ENCODE measurements at places on chromosomes 12 and 14.
A peak's percentile ranks its signal among the peaks of the same experiment; 100 is the strongest.

GRCh38 chr14:97719931-97720330 is 922.7 kb downstream of the VRK1 start:
- DNase-seq, result no peak

- DNase-seq, result no peak
These were observed 30.9 kb downstream of the MTHFD1 start for GRCh38 chr14:64419003-64419402.

DNA sequence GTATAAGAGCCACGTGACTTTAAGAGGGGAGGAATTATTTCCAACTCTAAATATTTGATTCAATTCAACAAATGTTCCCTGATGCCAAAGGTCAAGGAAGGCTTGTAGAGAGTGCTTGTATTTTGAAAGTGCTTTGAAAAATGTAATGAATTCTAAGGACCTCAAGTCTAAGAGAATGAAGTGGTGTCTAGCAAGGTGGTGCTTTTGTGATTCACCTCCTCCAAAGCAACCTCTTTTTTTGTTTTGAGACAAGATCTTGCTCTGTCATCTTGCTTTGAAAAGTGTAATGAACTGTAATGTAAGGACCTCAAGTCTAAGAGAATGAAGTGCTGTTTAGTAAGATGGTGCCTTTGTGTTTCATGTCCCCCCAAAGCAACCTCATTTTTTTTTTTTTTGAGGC is 13.7 kb downstream of the AK7 start:
- no peak for DNase-seq

DNA sequence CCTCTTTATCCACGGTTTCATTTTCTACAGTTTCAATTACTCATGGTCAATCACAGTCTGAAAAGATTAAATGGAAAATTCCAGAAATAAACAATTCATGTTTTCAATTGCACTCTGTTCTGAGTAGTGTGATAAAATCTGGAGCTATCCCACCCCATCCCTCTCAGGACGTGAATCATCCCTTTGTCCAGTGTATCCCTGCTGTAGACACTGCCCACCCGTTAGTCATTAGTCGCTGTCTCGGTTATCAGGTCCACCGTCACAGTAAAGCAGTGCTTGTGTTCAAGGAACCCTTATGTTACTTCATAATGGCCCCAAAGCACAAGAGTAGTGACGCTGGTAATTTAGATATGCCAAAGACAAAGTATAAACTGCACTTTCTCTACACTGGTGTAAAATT is 141.0 kb upstream of the LMNTD1 start:
- no peak for DNase-seq

DNA sequence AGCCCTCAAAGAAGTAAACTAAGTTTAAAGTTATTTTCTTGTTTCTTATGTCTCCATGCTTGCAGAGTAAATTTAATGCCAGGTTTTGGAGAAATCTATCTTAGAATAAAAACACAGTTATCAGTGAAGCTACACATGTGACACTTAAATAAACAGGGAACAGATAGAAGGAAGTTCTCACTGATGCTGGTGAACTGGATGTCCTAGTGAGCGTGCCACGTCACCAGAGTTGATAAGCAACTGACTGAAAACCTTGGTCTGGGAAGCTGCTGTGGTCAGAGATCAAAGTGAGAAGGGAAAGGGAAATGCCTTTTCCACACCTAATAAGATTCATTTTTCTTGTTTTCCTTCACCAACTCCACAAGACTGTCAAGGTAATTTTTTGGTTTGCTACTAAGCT is 74.8 kb upstream of the PCED1B start:
- no peak for DNase-seq

- DNase-seq, result no peak
These were observed 40.0 kb upstream of the PNMA1 start for GRCh38 chr14:73753887-73754795.

DNA sequence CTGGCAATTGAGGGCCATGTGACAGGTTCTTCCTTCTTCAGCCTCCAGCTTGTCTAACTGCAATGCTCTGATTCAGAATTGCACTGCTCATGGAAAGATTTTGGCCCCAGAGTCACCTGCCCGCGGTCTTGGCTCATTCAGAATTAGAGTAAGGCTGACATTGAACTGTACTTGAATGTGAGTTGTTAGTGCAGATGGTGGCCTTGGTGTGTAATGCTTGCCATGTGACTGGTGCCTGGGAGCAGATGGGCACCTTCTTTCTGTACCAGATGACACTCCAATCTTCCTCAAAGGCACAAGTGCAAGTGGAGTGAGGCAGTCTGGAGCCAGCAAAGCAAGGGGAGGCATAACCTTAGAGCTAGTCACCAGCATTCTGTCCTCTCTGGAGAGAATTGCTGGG is 36.5 kb upstream of the ANO4 start:
- peak; percentile 93 for DNase-seq

DNA sequence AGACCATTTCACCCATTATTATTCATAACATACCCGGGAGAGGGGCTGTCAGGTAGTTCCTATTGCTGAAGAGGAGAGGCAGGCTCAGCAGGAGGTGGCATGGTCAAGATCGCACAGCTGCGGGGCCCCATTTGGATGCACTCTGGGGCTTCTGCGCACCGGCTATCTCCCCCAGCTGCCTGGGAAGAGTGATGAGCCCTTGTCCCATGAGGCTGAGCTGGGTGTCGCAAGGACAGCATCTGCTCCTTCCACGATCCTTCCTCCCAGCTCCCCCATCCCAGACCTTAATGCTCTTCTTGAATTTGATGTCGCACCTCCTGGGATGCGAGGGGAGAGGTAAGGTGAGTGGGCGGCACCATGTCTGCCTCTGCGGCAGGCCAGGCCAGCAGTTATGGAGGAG is 62.6 kb downstream of the SLC24A4 start:
- DNase-seq, result peak; percentile 71

DNA sequence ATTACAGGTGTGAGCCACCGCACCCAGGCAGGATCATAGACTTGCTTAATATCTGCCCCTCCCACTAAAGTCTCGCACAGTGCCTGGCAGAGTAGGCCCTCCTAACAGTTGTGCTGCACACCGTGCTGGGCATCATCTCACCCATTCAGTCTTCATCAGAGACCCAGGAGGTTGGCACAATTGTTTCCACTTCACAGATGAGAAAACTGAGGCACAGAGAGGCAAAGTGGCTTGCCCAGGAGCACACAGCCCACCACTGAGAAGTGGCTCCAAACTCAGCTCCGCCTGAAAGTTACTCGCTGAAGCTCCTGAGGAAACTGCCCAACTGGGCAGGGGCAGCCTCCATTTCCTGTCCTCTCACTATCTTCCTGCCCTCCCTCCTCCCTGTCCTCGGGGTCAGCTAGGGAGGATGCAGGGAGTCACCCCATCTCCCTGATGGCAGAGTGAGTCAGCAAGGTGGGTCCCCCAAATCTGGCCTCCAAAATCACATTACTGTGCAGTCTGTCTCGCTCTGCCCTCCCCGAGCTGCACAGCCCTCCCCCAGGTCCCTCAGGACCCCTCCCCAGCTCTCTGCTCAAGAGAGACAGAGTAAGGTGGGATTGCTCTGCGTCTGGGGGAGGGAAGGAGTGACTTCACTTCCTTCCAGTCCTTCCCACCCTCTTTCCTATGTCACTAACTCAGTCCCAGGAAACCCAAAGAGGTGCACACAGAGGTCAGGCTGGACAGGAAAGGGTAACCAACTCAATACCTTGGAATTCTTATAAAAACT is 5.7 kb downstream of the SLC8B1 start:
- no peak for DNase-seq

DNA sequence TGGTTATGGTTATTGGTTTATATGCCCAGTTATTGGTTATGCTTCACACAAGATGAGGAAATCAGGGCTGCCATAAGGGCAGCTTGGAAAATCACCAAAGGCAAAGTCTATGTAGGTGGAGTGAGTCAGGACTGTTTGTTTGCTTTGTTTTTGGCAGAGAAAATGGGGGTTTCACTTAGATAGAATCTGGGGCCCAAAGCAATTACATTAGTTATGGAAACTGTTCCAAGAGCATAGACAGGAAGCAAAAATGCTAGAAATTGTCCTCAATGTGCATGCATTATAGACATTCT is 2.2 kb downstream of the VAMP1 start:
- DNase-seq, result no peak

GRCh38 chr14:61673305-61673704 is 22.0 kb upstream of the HIF1A start:
- no peak for DNase-seq

- DNase-seq, result no peak
These were observed 2.9 kb upstream of the NAB2 start for GRCh38 chr12:57085999-57086492.

DNA sequence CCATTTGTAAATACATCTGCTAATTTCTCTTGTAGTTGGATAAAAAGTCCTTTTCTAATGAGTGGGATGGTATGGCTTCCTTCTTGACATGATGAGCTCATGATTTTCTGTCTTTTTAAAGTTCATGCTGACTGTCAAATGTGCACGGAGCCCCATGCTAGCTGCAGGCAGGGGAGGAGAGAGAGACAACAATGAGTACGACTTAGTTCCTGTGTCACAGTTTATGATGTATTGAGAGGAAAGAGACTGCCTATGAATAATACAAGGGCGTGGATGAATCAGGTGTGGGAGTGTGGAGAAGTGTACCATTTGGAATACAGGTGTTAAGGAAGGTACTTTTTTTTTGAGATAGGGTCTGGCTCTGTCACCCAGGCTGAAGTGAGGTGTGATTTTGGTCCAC is 10.7 kb upstream of the TBC1D30 start:
- DNase-seq, result no peak

DNA sequence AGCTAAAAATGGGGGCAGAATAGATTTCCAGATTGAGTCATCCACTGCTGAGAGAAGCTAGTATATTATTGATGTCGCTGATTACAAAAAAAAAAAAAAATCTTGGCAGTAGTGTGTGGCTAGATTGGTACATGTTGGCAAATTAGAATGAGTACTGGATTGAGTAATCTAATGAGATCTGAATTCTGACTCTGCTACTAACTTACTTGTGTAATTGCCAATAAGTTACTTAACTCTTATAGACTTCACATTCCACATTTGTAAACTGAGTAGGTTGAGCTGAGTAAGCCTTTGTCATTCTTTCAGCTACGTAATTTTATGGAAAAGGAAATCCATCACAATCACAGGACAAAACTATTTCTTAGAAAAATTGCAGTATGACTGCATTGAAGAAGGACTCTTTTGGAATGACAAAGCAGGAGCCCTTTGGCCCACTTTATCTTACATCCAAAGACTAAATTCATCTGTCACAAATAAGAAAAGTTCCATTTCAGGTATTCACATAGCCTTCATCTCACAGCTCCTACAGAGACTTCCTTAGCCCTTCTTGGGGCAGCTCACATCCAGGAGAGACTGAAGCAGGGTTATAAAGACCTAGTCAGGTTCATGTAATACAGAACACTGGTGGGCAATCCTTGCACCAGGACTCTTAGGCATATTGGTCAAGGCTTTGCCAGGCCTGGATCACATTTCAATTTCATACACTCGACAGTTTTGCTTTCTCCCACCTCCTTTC is 197.3 kb upstream of the CPNE8 start:
- DNase-seq, result no peak

DNA sequence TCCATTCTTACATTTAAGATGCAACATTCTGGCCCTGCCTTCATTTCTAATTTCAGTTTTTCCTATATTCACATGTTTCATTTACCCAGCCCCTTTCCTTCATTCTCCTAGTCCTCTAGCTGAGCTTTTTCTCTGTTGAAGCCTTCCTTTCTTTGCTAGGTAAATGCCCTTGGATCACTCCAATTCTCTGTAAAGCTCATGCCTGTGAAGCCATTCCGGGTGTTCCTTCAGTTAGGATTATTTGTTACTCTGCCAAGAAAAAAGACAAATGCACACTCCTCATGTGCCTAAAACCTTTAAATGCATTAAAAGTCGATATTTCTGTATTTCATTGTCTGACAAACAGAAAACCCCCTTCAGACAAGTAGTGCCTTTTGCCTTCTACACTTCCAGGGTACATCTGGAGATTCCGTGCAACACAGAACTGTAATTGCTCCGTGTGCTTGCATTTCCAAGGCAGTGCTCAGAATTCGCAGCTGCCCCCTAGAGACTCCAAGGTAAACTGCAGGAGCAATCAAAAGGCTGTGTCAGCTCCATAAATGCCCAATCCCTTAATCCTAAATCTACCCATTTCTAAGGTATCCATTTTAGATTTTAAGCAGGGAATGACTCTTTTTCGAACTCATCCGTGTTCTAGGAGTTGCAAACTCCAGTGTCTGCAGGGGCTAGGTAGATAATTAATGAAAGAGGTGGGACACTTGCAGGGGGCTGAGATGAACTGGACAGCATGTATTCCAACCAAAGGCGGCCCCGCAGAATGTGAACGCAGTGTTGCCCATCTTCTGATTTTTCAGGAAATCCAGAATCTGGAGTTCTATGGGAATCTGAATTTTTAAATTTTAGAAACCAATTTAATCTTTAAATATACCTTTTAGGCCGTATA is 320.2 kb downstream of the GRIN2B start:
- no peak for DNase-seq
